Endodermal cell (in vitro differentiated cells): ENCODE measurements at places on chromosomes 5 and 9. TPM values are rescaled to one million over a fixed set of nuclear protein-coding genes. Genes with fewer than 3 reads are reported as not detected.
A peak's percentile ranks its signal among the peaks of the same experiment; 100 is the strongest.

The CDC20B gene
- 0.16 to 0.20 TPM in 2 of 3 replicates, not detected in the other for total RNA-seq

The SLC36A2 gene
- total RNA-seq: 0.45 and 1.4 TPM in 2 replicates

The PTGES2 gene
- 73.5 and 77.1 TPM in 2 replicates for total RNA-seq

- no peak for DNase-seq
These were observed 308.6 kb upstream of the EFNA5 start for GRCh38 chr5:107979291-107979690.

GRCh38 chr5:72234265-72234700 lies 85.8 kb downstream of the MRPS27 start:
- DNase-seq: no peak

DNA sequence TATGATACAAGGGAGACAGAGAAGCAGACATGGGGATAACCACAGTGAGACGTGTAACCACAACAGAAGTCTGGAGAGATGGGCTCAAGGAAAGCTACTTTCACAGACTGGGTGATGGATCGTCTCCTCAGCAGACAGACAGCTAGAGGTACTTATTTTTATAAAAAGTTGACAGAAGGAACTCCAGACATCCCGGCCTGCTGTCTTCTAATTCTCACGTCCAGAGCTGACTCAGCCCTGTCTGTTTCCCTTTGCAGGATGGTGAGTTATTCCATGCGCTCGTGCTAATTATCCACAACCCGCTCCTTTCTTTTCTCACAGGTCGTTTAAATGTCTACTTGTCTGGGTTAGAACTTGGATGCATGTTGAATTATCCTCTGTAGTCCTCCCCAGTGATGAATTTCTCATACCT lies 304.5 kb downstream of the CWC27 start:
- DNase-seq: no peak

The NEUROG1 gene
- not detected in 2 replicates for total RNA-seq

DNA sequence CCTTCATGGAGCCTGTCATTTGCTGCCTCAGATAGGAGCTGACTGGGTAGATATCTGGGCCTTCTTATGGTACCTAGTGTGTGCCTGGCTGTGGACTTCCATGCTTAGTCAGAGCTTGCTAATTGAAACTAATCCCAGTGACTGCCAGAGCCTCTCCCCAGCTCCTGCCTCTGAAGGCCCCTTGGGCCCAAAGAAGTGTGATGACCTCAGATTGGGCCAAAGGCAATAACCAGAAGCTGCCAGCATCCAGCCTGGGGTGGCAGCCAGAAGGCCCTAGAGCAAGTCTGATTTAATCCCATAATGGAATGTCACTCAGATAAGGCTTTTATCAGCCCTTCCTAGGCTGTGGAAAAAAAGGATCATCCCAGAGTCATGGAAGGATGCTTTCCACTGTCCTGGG lies 17.1 kb upstream of the CDC23 start:
- DNase-seq: peak; percentile 65

GRCh38 chr5:24788829-24789514 lies 144.2 kb upstream of the CDH10 start:
- no peak for DNase-seq

DNA sequence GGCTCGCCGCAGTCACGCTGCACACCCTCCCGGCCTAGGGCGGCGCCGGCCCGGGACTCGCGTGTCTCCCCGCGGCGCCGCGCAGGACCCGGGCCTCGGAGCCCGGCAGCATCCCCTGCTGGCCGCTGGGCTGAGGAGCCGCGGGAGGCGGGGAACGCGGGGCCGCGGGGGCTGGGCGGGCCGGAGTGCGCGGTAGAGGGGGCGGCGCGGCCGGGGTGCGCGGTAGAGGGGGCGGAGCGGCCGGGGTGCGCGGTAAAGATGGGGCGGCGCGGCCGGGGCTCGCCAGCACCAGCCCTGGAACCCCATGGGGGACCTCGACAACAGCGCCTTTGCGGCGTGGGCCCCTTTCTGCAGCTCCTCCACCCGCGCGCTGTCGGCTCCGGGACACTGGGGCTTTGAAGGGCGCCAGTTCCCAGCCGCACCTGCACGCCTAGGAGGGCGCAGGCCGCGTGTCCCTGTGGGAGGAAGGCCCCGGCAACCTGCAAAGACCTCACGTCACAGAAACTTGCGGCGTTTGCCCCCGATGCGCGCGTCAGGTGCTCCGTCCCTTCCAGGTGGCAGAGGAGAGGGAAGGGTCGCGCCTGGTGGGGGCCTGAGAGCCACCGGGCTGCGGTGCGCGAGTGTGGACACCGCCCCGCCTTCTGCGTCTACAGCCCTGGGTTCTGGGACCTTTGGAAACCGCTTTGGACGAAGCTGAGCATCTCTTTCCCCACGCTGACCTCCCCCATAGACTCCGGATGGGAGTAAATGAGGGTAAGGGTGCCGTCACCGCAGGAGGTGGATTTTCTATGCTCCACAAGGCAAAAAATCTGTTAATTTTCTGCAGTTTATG lies 49.6 kb downstream of the NSUN2 start:
- peak; percentile 80 for DNase-seq

- DNase-seq: no peak
These were observed 143.6 kb downstream of the SNX18 start for GRCh38 chr5:54661111-54661510.

GRCh38 chr5:156716591-156717380 lies 133.3 kb upstream of the PPP1R2B start:
- no peak for DNase-seq

The PCA3 gene
- total RNA-seq: not detected in 2 replicates

- DNase-seq: no peak
These were observed 374.3 kb downstream of the CCDC171 start for GRCh38 chr9:15927161-15927560.

DNA sequence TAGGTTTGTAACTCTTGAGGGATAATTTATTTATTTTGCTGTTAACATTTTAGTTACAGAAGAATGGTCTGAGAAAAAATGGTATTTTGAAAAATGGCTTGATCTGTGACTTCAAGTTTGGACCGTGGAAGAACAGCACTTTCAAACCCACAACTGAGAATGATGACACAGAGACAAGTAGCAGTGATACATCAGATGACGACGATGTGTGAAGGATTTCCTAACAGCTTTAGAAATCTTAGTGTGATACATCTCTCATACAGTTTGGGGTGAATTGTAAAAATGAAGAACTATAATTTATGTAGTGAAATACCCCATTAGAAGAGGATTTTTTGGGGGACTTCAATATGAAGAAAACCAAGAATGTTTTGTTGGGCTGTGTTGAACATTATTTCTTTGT lies 88.7 kb downstream of the GPBP1 start:
- no peak for DNase-seq

The CXCL14 gene
- 0.44 and 0.66 TPM in 2 replicates for total RNA-seq

GRCh38 chr5:105639511-105639910 lies 2031.2 kb downstream of the EFNA5 start:
- no peak for DNase-seq

GRCh38 chr5:150904479-150905311 lies at the start of gene ZNF300:
TSS of gene ZNF300 (minus strand) at chr5:150904980. CDS start at chr5:150903155, 1,825 bp downstream.
- peak; percentile 96 for DNase-seq

The MAMDC2 gene
- 0.44 to 1.4 TPM (median 0.44 TPM) in 3 replicates for total RNA-seq

The MEF2C gene
- total RNA-seq: 0.38 to 0.64 TPM (median 0.50 TPM) in 3 replicates

DNA sequence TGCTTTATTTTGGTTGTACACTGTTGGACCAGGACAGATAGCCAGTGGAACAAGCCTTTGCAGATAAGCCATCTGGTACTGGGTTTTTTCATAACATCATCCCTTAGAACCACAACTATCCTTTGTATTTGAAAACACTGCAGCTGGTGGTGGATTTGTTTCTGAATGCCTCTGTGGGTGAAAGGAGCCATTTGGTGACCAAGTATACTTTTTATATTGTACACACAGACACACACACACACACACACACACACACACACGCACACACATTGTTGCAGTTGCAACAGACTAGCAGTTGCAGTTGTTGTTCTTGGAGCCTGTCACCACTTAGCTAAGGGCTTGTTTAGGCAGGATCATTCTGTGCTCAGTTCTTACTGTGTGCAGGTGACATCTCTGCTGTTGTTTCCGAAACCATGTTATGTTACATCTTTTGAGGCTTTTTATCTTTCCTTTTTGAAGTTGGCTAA lies 22.9 kb upstream of the CAVIN4 start:
- no peak for DNase-seq

The SCGB3A2 gene
- 1.1 to 1.8 TPM (median 1.3 TPM) in 3 replicates for total RNA-seq

The PCDHGA2 gene
- total RNA-seq: 0.09 to 0.19 TPM (median 0.12 TPM) in 3 replicates

The MYOZ3 gene
- total RNA-seq: 12.6 to 17.9 TPM (median 15.8 TPM) in 3 replicates

DNA sequence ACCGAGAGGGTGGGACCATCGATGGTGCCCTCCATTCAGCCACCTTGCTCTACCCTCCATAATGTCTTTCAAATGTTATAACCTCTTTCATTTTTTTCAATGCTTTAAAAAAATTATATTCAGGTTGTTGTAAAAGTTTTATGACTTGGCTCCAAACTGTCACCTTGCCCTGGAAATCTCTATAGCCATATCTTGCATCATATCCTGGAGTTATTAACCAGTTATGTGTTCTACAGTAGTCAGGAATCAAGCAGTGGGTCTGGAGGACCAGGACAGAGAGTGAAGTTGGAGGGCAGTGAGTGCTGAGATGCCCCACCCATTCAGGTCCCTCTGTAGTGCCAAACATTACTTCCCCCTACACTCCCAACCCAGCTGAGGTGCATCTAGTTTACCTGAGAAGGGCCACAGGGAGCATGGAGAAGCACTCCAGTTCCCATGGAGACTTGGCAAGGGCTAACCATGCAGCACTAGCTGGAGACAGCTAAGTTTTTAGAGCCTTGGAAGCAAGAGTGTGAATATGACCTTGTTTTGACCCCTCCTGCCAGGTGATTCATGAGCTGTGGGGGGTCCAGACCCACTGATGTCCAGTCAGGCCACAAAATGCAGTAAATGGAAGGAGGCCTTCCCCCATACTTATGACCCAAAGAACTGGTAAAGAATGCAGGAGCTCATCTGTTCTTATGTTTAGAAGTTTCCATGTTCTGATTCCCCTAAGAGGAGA lies 5.5 kb downstream of the IFNA8 start:
- DNase-seq: no peak

DNA sequence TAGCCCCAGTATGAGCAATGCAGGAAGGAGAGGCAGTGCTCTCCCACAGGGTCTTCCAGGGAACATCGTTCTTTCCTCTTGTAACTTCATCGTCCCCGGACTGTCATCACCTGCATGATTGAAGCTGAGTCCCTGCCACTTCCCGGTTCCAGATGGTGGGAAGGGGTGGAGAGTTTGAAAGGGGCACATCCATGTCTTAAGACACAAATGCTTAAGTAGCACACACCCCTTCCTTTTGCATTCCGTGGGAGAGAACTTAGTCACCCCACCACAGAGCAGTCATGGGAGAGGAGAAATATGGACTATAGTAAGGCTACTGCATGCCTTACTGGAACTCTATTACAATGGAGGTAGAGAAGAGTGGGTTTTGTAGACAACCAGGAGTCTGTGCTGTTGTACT lies 165.3 kb upstream of the GAS1 start:
- DNase-seq: no peak

DNA sequence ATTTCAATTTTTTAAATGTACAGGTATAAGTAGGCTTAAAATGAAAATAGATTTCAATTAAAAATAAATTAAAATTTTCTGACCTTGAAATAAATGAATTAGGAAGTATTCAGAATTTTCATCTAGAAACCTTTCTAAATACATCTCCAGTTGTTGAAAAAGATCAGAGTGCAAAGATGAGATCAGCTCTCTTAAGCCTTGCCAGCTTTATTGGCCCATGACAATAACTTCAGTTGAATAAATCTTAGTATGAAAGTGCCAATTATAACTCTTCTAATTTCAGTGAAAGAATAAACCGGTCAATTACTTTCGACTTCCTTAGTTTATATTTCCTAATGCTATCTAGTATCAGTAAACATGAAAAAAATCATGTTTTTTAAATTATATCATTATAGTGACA lies 117.4 kb downstream of the FBXL17 start:
- DNase-seq: no peak

GRCh38 chr5:13708432-13708831 lies 236.1 kb downstream of the DNAH5 start:
- no peak for DNase-seq

GRCh38 chr9:104617418-104617817 lies 586 bp downstream of the OR13C9 start:
- DNase-seq: no peak

The SELENOP gene
- total RNA-seq: 79.8 to 95.9 TPM (median 91.4 TPM) in 3 replicates

GRCh38 chr9:32906213-32906612 lies 95.2 kb downstream of the APTX start:
- DNase-seq: no peak

- no peak for DNase-seq
These were observed 228.0 kb upstream of the ADAMTSL1 start for GRCh38 chr9:18245911-18246310.

DNA sequence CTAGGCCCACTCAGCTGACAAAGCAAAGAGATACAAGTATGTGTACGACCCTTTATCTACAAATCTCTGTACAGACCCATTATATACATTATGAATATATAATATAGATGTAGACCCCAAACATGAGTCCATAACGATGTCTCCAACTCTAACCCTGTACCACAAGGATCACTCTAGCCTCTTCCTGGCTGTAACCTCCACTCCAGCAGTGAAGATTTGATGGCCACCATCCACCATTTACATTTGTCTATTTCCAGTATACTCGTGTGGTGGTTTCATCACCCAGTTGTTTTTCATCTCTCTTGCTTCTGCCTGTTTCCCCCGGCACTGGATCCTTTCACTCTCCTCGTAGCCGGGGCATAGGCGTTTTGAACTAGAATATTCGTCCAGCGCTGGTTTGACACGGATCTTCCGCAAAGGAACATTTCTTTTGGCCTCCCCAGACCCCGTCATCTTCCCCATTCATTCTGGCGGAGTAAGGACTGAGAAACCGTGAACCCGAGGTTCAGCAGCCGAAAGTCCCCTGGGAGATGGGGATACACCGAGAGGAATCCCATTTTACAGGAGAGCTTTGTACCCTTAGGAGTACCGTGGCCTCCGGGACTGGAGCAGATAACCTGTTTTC lies 828 bp upstream of the TRIO start:
- DNase-seq: no peak

DNA sequence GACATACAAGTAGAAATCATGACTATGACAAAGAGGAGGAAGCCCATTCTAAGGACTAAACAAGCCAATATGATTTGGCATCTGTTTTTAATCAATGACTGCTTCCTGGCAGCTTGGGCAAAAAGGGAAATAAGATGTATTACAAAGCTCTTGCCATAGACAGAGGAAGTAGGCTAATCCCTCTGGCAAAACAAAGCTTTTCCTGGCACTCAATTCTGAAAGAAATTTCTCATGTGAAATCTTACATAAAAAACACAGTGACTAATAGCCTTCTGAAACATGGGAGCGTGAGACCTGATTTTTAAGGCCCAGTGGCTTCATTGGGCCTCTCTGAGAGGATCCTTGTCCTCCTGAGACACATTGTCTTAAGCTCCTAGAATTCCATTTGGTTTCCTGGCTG lies 93.6 kb downstream of the COL23A1 start:
- DNase-seq: no peak

GRCh38 chr5:125455041-125455440 lies 708.6 kb upstream of the ZNF608 start:
- no peak for DNase-seq
